ENCODE measurements at places on chromosomes 3 and 15.
A peak's percentile ranks its signal among the peaks of the same experiment; 100 is the strongest.

DNA sequence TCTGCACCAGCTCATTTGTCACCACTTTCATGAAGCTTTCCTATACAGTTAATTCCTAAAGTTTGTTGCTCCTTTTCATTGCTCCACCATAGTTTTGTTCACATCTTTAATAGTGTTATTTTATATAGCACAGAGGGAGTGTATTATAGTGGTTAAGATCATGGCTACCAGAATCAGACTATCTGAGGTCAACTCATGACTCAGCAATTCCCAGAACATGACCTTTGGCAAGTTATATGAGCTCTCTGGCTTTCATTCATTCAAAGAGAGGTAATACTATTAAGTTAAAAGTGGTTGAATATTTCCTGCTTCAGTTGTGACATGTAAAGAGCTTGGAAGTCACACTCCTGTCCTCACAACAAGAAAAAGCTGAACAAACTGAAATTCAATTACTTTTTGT is 1073.5 kb downstream of the NAALADL2 start:
- DNase-seq = no peak

DNA sequence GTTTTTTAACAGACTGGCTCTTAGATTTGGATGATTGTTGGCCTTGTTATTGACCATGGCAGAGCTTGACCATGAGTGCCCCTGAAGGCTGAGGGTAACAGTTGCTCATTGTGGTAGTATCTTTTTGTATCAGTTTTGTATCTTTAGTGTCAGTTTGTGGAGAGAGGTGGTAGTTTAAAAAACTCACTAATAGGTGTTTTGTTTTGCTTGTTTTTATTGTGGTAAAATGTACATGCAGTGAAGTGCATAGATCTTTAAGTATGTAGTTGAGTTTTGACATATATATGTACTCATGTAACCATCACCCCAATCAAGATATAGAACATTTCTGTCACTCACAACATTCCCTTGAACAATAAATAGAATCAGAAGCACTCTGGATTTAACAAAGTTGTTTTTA is 9.8 kb downstream of the GMPS start:
- no peak for DNase-seq

- no peak for DNase-seq
Observed at GRCh38 chr15:100781961-100782530, 97.6 kb upstream of the ALDH1A3 start.

- peak; percentile 59 for DNase-seq
Observed at GRCh38 chr3:167728176-167728575, 6.5 kb downstream of the PDCD10 start.

GRCh38 chr3:164060923-164061322 is 1017.4 kb downstream of the SI start:
- no peak for DNase-seq

GRCh38 chr3:78894787-78895186 is 873.0 kb downstream of the ROBO1 start:
- no peak for DNase-seq

DNA sequence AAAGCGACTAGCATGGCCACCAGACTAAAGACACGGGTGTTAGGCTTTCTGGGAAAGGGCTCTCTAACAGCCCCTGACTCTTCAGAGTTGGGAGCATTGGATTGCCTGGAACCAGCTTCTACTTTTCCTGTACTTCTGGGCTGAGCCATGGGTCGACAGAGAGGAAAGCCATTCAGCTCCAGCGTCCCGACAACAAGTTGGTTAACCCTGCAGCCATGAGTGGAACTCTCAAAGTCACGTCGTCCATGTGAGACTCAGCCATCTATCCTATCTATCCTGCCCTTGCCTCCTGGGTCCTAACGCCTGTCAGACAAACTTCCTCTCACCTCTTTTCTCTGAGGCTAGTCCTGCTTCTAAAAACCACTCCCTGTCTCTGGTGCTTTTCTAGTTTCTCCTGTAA is 32.6 kb upstream of the TBC1D5 start:
- no peak for DNase-seq

DNA sequence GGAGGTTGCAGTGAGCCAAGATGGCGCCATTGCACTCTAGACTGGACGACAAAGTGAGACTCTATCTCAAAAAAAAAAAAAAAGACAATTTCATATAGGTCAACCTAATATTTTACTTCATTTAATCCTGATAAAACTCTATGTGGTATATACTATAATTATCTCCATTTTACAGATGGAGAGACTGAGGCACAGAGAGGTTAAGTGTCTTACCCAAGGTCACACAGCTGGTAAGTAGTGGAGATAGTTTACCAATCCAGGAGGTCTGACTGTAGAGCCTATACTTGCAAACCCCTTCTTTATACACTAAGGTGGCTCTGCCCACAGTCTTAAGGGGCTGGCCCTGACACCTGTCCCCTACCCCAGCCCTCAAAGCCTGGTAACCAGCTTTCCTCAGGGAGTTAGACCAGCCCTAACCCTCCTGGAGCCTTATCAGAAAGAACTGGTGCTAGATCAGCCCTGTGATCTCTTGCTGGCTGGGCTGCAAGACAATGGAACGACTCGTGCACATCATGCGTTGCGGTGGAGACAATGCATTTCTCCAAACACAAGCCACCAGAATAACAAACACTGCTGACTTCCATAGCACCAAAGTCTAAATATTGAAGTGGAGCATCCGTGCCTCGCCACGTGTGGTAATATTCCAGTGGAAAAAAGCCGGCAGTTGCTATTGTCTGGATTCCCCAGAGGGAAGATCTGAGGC is 60.0 kb upstream of the SMAD3 start:
- DNase-seq = no peak

- peak; percentile 11 for DNase-seq
Observed at GRCh38 chr15:52121896-52122295, 9.3 kb upstream of the BCL2L10 start.

- peak; percentile 44 for DNase-seq
Observed at GRCh38 chr3:152245498-152246170, 23.1 kb upstream of the MBNL1 start.

DNA sequence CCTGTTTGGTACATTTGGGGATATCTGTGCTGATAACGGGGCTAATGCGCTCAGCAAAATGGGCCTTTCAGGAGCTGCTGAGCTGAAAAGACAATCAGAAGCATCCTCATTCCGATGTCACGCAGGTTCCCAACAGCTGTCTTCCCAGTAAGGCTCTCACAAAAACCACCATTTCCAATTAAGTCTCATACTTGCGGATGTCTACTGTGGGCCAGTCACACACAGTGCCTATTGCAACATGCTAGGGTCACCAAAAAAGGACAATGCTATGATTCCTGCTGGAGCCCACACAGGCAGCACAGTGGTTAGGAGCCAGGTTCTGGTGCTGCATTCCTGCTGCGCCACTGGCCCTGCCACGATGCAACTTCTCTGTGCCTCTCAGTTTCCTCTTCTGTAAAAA is 16.4 kb upstream of the LDHAL6B start:
- DNase-seq = no peak

DNA sequence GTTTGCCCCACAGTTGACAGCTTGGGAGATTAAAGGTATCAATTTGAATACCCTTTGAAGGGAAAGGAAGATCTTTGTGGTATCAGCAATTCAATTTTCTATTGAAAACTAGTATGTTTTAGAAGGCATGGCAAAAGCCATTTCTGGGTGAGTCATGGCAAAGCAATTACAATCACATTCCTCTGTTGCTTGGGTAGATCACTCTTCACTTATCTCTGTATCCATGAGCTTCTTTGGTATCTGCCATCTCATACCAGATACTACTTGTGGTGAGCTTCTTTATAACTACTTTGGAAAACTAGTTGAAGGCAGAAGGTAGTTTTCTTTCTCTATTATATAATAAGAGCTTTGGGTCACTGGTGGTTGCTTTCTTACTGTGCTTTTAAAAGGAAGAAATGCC is 28.3 kb upstream of the LSAMP start:
- DNase-seq = no peak

DNA sequence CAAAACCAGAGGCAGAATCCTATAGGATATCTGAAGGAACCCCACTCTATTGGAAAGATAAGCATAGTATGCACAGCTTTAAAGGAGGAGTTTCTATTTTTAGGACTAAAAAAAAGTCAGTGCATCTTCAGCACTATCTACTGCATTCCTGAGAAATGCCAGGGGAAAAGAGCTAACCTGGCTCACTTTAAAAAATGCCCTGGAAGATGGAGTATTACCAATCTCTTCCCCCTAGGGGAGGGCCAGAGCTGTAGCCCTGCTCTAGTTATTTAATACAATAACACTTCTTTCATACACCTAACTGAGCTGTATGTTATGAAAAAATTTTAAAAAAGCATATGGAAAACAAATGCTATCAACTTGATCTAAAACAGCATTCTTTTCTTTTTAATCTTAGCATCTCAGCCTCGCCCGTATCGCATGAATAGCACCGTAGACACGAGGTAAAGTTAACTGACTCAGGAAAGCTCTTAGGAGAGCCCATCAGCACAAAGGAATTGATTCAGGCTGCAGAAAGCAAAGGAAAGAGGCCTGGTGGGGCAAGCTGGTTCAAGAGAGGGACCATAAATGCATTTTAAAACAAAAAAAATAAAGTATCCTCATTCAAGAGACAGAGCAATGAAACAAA is 50.2 kb downstream of the TGM4 start:
- no peak for DNase-seq

DNA sequence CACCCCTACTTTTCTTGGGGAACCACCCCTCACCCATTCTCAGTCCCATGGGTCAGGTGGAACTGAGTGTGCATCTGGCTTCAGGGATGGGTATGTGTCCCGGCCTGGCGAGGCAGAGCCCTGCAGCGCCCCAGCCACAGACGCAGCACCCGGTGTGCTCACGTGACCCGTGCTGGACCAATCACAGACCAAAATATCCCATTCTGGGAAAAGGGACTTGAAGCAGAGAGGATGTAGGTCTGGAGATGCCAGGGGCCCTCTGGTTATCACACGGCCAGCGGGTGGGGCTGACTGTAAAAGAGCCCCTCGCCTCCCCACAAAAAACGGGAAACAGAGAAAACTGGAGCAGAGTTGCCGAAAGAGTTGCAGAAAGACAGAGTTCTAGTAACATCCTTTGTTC is 138.0 kb upstream of the RAD18 start:
- no peak for DNase-seq

- DNase-seq = no peak
Observed at GRCh38 chr15:100769043-100769974, 110.3 kb upstream of the ALDH1A3 start.

Data from erythroblast (primary cell).